Aorta (tissue), 5 donors: ENCODE measurements at places on chromosomes 4 and X. TPM values are rescaled to one million over a fixed set of nuclear protein-coding genes. Genes with fewer than 3 reads are reported as not detected.

DNA sequence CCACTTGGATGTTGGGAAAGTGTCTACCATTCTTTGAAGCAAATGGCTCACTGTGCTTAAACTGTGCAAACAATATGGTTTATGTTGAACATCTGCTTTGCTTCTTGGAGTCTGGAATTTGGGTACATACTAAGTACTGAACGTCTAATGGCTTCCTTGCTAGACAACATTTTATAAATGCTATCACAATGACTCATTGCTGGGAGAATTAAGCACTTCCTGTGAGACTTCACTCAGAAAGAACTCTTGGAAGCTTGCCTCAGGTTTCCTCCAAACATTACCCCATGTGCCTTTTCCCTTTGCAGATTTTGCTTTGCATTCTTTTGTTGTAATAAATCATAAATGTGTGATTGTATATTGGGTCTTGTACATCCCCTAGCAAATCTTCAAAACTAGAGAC is 139.7 kb downstream of the PACRGL start:
- H3K27me3 ChIP-seq, result no peaks in the 10 kb centered on the region
- no peak for DNase-seq
- H3K4me1 ChIP-seq, result no peaks in the 10 kb centered on the region
- H3K4me3 ChIP-seq, result no peak overlapping the region
- H3K27ac ChIP-seq, result no peak overlapping the region

DNA sequence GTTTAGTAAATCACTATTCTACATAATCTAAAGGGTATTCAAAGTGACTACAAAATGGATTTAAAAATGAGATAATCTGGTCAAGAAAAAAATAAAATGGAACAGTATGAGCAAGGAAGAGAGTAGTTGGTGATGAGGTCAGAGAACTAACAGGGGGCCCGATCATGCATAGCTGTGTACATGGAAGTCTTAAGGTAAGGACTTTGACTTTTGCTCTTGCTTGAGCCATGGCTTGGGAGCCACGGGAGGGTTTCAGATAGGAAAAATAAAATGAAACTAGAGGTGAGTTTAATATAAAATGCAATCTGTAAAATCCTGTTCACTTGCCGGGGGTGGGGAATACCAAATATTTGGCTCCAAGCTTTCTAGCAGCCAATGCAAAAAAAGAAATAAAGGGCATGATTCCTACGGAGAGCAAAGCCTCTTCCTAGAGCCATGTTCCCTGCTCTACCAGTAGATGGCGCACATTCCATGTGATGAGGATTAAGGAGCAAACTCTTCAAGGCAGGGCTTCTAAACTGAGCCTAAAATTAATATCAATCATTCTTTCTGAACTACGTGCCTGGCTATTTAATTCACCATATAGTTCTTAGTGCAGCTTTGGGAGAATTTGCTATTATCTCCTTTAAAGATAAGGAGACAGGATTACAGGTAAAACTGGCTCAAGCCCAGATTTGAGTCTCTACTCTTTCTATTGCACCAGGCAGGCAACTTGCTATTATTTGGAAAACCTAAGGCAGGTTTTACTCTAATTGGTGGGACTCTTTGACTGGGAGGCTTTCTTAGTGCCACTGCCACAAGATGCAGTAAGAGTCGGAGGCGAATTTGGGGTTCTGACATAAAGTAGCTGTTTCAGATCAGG is 6.8 kb upstream of the CLCN5 start:
- no peak for DNase-seq
- H3K4me1 ChIP-seq, result peaks cover 3% of the 10 kb centered on the region
- H3K4me3 ChIP-seq, result no peak overlapping the region
- no peak overlapping the region for H3K27ac ChIP-seq
- H3K36me3 ChIP-seq, result no peaks in the 10 kb centered on the region

Gene PAGE2
- not detected for total RNA-seq

Gene SLC25A53
- 8.2 TPM for total RNA-seq

Gene PAGE1
- total RNA-seq, result not detected

GRCh38 chr4:173436149-173436579 is 37.2 kb upstream of the SCRG1 start:
- peaks cover 2% of the 10 kb centered on the region for H3K4me1 ChIP-seq
- no peak overlapping the region for H3K4me3 ChIP-seq
- H3K36me3 ChIP-seq, result no peaks in the 10 kb centered on the region
- H3K27ac ChIP-seq, result no peak overlapping the region
